ENCODE measurements at places on chromosomes 7 and 10.

DNA sequence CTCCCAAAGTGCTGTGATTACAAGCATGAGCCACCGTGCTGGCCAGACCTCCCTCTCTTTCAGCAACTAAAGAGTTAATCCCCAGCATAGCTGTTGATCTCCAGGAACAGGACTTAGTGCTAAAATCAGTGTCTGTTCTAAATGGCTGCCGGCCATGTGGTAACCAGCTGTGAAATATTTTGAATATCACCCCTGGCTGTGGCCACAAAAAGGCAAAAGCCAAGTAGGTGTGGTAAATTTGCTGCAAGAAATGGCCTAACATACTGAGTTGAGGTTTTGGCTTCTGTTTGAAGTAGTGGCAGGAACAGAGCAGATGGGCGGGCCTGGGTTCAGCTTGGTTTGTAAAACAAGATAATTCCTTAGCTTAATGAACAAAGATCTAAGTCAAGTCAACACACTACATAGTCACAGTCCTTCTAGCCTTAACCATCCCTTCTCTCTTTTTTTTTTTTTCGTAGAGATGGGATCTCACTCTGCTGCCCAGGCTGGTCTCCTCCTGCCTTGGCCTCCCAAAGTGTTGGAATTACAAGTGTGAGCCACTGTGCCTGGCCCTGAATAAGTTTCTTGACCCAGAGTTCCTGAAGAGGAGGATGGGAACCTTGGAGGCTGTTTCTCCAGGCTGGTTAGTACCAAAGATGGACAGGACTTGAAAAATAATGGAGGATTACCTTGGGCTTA lies 22.7 kb upstream of the AGFG2 start:
- peak; percentile 46 for DNase-seq

- no peak for DNase-seq
Observed at GRCh38 chr7:81433206-81433605, 336.6 kb downstream of the HGF start.

GRCh38 chr10:99945263-99945662 lies 64.5 kb downstream of the DNMBP start:
- no peak for DNase-seq

GRCh38 chr7:23418046-23418445 lies 52.2 kb downstream of the IGF2BP3 start:
- DNase-seq: no peak

- no peak for DNase-seq
Observed at GRCh38 chr10:53580465-53580864, 807.9 kb upstream of the MBL2 start.

GRCh38 chr10:44998146-44998631 lies 2.5 kb upstream of the ZNF22 start:
- no peak for DNase-seq

DNA sequence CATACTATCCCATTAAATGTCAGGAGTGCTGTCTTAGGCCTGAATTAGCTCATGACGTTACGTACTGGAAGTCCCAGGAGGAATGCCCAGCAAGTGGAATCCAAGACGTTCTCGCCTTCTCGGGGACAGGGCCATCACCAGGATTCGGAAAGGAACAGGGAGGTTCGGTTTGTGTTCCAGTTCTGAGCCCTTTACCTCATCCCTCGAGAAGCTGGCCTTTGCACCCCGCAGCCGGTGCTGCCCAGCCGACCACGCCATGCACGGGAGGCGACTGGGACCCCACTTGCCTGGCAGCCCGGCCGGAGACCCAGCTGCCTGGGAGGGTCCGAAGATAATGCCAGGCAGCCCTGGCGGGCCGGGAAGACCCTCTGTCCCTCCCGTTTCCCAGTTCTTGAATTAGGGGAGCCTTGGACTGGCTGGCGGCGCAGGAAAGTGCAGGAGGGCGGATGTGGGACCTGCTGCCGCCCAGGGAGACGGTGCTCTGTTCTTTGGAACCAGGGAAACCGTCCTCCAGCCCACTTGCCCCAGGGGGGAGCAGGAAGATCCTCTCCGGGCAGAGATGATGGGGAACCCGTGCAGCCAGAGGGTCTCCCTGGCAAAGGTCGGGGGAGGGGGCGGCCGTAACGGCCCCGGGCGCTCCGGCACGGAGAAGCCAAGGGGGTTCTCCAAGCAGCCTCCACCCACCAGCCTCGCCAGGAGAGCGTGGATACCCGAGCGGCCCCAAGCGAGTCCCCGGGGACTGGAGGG lies 671 bp upstream of the CHST3 start:
- no peak for DNase-seq

DNA sequence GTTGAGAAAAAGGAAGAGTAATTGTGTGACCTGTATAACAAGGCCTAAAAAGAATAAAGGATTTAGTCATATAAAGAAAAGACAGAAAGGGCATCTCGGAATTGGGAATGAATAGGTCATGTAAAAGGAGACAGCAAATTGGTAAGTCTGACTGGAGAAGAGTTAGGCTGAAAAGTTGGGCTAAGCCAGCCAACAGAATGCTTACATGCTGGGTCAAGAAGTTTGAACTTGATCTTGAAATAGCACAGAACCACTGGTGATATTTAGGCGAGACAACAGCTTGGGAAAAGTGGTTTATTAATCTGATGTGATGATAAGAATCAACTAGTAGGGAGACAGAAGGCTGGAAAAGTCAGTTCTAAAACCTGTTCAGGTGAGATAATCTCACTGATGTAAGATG lies 4.8 kb downstream of the IDE start:
- DNase-seq: no peak

- DNase-seq: no peak
Observed at GRCh38 chr7:25643286-25643685, 415.0 kb upstream of the NPVF start.

DNA sequence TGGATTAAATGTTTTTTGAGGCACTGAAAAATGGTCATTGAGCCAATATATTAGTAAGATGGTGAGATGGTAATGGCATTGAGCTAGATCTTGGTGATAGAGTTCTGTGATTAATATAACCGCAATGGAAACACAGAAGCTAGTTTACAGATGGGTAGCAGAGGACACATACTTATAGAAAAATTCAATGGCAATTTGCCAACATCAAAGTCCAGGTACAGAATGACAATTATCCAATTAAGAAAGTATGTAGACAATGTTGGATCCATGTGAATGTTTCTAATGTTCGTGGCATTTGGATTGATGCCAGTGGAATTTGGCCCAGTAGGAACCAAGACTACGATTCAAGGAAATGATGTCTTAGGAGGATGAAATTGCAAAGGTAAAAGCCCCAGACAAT lies 187.8 kb downstream of the GNAT3 start:
- DNase-seq: no peak

- no peak for DNase-seq
Observed at GRCh38 chr10:22998091-22998490, 70.2 kb downstream of the ARMC3 start.
